ENCODE measurements at places on chromosomes 4 and X.

- peak; percentile 29 for DNase-seq
These were observed 54.8 kb downstream of the CCDC149 start for GRCh38 chr4:24858026-24858425.

GRCh38 chrX:153398275-153398960, 2.7 kb downstream of the PNMA6E start:
- DNase-seq: no peak

DNA sequence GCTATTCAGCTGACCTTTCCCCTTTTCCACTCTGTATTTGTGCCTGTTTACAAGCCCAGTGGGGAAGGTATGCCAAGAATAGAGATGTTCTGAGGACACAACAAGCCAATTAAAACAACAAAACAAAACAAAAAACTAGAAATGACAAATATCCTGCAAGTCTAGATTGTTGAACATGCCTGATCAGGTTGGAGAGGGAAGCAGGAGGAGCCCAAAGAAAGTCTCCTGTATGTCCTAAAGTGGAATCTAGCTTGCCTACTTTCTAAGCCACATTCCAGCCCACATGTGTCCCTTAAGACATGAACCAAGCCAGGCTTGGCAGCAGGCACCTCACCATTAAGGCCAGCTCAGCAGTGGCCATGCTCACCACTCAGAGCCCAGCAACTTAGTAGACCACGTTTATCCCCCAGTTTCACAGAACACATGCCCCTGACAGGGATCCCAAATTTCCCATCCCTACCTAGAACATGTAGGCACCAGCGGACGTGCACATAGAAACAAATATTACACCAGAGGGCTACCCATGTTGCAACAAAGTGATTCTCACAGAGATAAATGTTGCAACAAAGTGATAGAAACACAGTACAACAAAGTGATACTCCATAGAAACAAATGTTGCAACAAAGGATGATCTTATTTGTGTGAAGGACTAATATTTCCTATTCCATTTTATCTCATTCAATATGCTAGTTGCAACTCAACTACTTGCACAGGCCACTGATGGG, 48.3 kb downstream of the CD99L2 start:
- no peak for DNase-seq

- DNase-seq: no peak
These were observed 764 bp downstream of the TRAPPC11 start for GRCh38 chr4:183659872-183660242.

GRCh38 chr4:36043901-36044300, 200.4 kb downstream of the ARAP2 start:
- DNase-seq: no peak

DNA sequence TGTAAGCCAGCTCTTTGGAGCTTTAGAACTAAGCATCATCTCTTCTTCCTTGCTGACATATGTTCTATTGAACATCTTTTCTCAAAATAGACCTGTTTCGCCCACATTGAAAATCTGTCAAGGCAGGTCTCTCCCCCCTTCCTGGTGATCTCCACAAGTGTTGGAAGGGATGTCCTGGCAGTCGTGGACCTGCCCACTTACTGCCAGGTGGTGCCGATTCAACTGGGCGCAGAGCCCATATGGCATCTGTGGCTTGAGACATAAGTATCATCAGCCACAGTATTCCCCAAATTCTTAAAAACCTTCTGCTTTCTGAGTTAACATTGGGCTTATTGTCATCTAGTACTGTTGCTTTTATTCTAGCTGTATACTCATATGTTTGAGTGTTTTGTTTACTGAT, 969.3 kb upstream of the FTHL17 start:
- DNase-seq: no peak

- DNase-seq: no peak
These were observed 581.2 kb downstream of the RAPGEF2 start for GRCh38 chr4:159684061-159684460.

DNA sequence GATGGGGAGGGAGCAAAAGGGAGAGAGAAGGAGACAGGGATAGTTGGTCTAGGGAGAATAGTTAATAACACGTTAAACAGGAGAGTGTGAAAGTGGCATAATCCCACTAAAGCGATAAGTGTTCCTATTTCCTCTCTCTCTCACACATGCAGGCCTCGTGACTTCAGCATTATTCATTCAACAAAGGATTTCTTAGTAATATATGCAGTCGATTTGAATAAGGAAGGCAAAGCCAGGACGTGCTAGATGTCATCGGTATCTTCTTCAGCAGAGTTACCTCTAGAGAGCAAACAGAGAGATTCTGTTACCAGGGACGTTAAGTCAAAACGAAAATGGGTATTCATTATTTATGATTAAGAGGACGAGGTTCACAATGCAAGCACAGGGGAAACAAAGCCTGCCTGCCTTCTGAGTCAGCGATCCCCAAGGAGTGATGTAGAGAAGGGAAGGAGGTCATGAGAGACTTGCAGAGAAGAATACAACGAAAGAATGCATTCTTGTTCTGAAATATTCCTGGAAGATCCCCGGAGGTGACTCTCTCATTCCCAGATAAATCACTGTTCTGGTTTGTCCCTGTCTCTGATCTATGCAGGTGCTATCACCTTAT, 1048.4 kb downstream of the NLGN4X start:
- DNase-seq: no peak

GRCh38 chr4:39621582-39621981, 17.1 kb downstream of the SMIM14 start:
- DNase-seq: peak; percentile 45
